ENCODE measurements at places on chromosomes 5 and 9. TPM values are rescaled to one million over a fixed set of nuclear protein-coding genes. Genes with fewer than 3 reads are reported as not detected.

The GPR21 gene
- 0.66 TPM for total RNA-seq

The ACER2 gene
- total RNA-seq = 4.5 TPM

The C9orf152 gene
- total RNA-seq = under 0.01 TPM

The PCDHA10 gene
- 0.26 TPM for total RNA-seq

The PPWD1 gene
- total RNA-seq = 52.9 TPM

The C5orf24 gene
- 33.6 TPM for total RNA-seq

The FCN2 gene
- not detected for total RNA-seq

The AGXT2 gene
- total RNA-seq = not detected

DNA sequence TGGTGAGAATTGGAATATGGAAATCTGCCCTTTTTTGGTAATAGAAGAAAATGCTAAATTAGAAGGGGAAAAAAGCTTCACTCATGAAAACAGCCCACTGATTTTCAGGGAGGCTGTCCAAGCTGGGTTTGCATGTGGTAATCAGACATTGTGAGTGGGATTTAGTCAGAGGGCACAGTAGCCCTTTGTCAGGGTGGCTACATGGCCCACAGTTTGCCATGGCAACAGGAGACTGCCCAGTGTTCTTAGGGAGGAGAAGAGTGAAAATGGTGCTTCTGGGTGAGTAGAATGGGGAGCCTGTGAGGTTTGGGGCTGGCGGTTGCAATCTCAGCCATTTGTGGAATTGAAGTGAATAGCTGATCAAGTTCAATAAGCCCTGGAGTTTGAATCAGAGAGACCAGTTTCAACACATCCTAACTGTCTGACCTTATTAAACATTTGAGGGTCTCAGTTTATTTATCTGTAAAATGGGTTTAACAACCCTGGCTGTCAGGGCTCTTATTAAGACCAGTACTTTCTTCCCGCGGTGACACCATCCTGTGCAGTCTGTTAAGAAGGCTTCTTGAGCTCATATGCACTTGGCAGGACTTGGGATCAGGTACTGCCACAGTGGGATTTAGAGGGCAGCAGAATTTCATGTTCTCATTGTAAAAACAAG is 107.6 kb upstream of the TNC start:
- no peak overlapping the region for H3K4me3 ChIP-seq
- no peak for DNase-seq
- H3K4me1 ChIP-seq = no peaks in the 10 kb centered on the region
- no peak overlapping the region for H3K27ac ChIP-seq
- no peaks in the 10 kb centered on the region for H3K27me3 ChIP-seq

GRCh38 chr5:165157219-165157618 is 1651.8 kb downstream of the MAT2B start:
- no peak overlapping the region for H3K4me3 ChIP-seq
- H3K36me3 ChIP-seq = no peaks in the 10 kb centered on the region
- DNase-seq = no peak
- no peak overlapping the region for H3K27ac ChIP-seq

- H3K36me3 ChIP-seq = no peaks in the 10 kb centered on the region
- H3K27me3 ChIP-seq = peaks cover 19% of the 10 kb centered on the region
- H3K27ac ChIP-seq = no peak overlapping the region
- no peak overlapping the region for H3K4me3 ChIP-seq
- H3K4me1 ChIP-seq = no peaks in the 10 kb centered on the region
Measured at GRCh38 chr5:138645778-138646575, 70.8 kb upstream of the HSPA9 start.

- no peak overlapping the region for H3K4me3 ChIP-seq
- H3K36me3 ChIP-seq = no peaks in the 10 kb centered on the region
- H3K4me1 ChIP-seq = no peaks in the 10 kb centered on the region
- no peak for DNase-seq
Measured at GRCh38 chr9:27352457-27353165, 55.7 kb upstream of the EQTN start.

GRCh38 chr5:179233909-179234562 is 111.2 kb downstream of the ADAMTS2 start:
- no peak overlapping the region for H3K4me3 ChIP-seq
- H3K27me3 ChIP-seq = no peaks in the 10 kb centered on the region
- DNase-seq = no peak
- peaks cover 2% of the 10 kb centered on the region for H3K36me3 ChIP-seq
- no peak overlapping the region for H3K27ac ChIP-seq
- no peaks in the 10 kb centered on the region for H3K4me1 ChIP-seq

- H3K4me3 ChIP-seq = no peak overlapping the region
- H3K27me3 ChIP-seq = no peaks in the 10 kb centered on the region
- no peak for DNase-seq
- H3K27ac ChIP-seq = no peak overlapping the region
- no peaks in the 10 kb centered on the region for H3K4me1 ChIP-seq
Measured at GRCh38 chr9:99660191-99660636, 161.5 kb upstream of the NR4A3 start.

- no peaks in the 10 kb centered on the region for H3K27me3 ChIP-seq
- no peak overlapping the region for H3K27ac ChIP-seq
- no peak for DNase-seq
Measured at GRCh38 chr9:108347463-108348188, 508.2 kb downstream of the ACTL7B start.

GRCh38 chr9:93254806-93255493 is 71.0 kb downstream of the WNK2 start:
- H3K27me3 ChIP-seq = no peaks in the 10 kb centered on the region
- H3K4me1 ChIP-seq = no peaks in the 10 kb centered on the region
- no peak overlapping the region for H3K4me3 ChIP-seq
- H3K27ac ChIP-seq = no peak overlapping the region

- H3K4me3 ChIP-seq = no peak overlapping the region
- H3K27me3 ChIP-seq = no peaks in the 10 kb centered on the region
- peak overlapping the region; percentile 34 for H3K27ac ChIP-seq
- DNase-seq = peak; percentile 66
- peaks cover 8% of the 10 kb centered on the region for H3K4me1 ChIP-seq
Measured at GRCh38 chr9:70954126-70954525, 167.3 kb downstream of the TRPM3 start.

DNA sequence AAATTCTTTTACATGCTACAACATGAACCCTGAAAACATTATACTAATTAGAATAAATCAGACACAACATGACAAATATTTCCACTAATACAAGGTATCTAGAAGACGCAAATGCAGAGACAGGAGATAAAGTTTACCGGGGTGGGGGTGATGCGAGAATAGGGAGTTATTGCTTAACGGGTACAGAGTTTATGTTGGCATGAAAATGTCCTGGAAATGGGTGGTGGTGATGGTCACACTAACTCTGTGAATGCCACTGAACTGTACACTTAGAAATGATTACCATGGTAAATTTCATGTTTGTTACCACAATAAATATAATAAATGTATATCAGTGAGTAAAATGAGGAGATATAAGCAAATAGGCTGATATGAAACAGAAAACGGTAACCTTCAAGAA is 132.7 kb downstream of the DCP2 start:
- DNase-seq = no peak
- no peaks in the 10 kb centered on the region for H3K36me3 ChIP-seq
- no peaks in the 10 kb centered on the region for H3K4me1 ChIP-seq
- no peak overlapping the region for H3K4me3 ChIP-seq
- no peak overlapping the region for H3K27ac ChIP-seq
- H3K27me3 ChIP-seq = no peaks in the 10 kb centered on the region

- peaks cover 22% of the 10 kb centered on the region for H3K4me1 ChIP-seq
- peak; percentile 58 for DNase-seq
- H3K27ac ChIP-seq = peak overlapping the region; percentile 91
- no peak overlapping the region for H3K4me3 ChIP-seq
- H3K27me3 ChIP-seq = no peaks in the 10 kb centered on the region
Measured at GRCh38 chr5:34716986-34717385, 60.9 kb downstream of the RAI14 start.

DNA sequence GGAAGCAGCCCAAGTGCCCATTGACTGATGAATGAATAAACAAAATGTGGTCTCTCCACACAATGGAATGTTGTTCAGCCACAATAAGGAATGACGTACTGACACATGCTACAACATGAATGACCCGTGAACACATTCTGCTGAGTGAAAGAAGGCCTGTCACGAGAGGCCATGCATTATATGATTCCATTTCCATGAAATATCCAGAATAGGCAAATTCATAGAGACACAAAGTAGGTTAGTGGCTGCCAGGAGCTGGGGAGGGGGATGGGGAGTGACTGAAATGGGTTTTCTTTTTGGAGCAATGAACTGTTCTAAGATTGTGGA is 41.4 kb downstream of the BICD2 start:
- H3K27ac ChIP-seq = no peak overlapping the region
- H3K4me1 ChIP-seq = peaks cover 9% of the 10 kb centered on the region
- no peak overlapping the region for H3K4me3 ChIP-seq
- peaks cover 32% of the 10 kb centered on the region for H3K36me3 ChIP-seq
- DNase-seq = peak; percentile 59
- no peaks in the 10 kb centered on the region for H3K27me3 ChIP-seq

DNA sequence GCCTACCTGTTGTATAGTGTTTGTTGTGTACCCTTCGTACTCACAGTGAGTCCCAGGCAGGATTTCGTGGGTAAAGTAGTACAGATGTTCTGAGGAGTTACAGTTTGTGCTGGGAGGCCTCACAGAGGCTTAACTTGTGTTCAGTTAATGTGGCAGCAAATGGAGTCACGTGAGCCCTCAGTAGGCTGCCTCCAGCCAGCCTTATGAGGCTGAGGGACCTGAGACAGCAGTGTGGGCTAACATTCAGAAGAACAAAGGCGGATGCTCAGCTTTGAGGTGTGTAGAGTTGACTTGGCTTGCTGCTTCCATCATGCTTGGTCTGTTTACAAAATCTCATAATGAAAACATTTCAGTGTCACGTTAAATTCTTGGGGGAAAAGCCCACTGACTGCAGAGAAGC is 118.1 kb downstream of the TRIO start:
- H3K27me3 ChIP-seq = no peaks in the 10 kb centered on the region
- H3K4me1 ChIP-seq = peaks cover 33% of the 10 kb centered on the region
- H3K27ac ChIP-seq = peak overlapping the region; percentile 24

- peak; percentile 69 for DNase-seq
- no peaks in the 10 kb centered on the region for H3K36me3 ChIP-seq
- H3K27me3 ChIP-seq = no peaks in the 10 kb centered on the region
- no peaks in the 10 kb centered on the region for H3K4me1 ChIP-seq
- no peak overlapping the region for H3K27ac ChIP-seq
Measured at GRCh38 chr9:86202338-86202882, 57.0 kb downstream of the C9orf153 start.
